Sciatic nerve (tissue), 2 donors: ENCODE measurements at places on chromosomes 12 and 14. TPM values are rescaled to one million over a fixed set of nuclear protein-coding genes. Genes with fewer than 3 reads are reported as not detected.
A peak's percentile ranks its signal among the peaks of the same experiment; 100 is the strongest.

The PZP gene
- 0.80 TPM for total RNA-seq

The HRK gene
- total RNA-seq, result 0.22 TPM

The PROX2 gene
- total RNA-seq, result not detected

The PIK3C2G gene
- not detected for total RNA-seq

The SLC4A8 gene
- 1.2 TPM for total RNA-seq

The AGAP2 gene
- total RNA-seq, result 4.0 TPM

The DGKA gene
- total RNA-seq, result 31.8 TPM

The TAS2R14 gene
- total RNA-seq, result 7.0 TPM

The MYH6 gene
- total RNA-seq, result not detected

The SLC38A1 gene
- 12.7 TPM for total RNA-seq

The PIANP gene
- 2.5 TPM for total RNA-seq

The JPH4 gene
- total RNA-seq, result 0.85 TPM

- no peak for DNase-seq
These were observed 7.2 kb upstream of the RBM19 start for GRCh38 chr12:113973109-113973904.

DNA sequence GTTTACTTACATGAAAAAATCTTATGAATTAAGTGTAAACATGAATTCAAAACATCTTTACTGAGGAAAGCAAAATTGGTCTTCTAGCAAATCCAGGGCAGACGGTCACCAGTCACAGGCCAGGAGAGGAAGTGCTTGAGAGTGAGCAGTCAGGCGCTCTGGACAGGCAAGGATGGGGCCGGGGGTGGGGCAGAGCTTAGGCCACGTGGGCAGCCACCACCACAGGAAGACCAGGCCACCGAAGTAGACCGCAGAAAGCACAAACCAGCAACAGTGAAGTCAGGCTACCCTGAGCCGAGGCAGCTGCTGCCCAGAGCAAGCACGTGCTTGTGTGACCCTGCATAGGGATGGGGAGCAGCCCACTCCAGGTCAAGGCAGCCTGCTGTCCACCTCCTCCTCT lies 33.5 kb downstream of the SLC6A12 start:
- DNase-seq, result no peak

DNA sequence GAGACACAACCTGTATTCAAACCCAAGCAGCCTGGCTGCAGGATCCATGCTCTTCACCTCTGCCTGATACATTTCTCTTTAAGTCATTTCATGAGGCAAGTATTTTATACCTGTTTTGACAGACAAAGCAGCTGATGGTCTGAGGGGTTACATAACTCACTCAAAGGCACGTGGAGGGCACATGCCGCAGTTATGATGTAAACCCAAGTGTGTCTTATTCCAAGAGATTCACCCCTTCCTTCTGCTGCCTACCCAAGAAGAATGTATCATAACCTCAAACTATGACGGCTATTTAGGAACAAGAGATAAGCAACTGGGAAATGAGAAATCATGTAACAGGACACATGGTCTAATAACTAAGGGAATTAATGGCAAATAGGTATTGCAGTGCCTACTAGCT lies 329.8 kb upstream of the TMPO start:
- DNase-seq, result no peak

GRCh38 chr12:97568336-97569180 lies 106.0 kb downstream of the RMST start:
- no peak for DNase-seq

GRCh38 chr12:21819678-21820077 lies 45.2 kb upstream of the KCNJ8 start:
- no peak for DNase-seq

DNA sequence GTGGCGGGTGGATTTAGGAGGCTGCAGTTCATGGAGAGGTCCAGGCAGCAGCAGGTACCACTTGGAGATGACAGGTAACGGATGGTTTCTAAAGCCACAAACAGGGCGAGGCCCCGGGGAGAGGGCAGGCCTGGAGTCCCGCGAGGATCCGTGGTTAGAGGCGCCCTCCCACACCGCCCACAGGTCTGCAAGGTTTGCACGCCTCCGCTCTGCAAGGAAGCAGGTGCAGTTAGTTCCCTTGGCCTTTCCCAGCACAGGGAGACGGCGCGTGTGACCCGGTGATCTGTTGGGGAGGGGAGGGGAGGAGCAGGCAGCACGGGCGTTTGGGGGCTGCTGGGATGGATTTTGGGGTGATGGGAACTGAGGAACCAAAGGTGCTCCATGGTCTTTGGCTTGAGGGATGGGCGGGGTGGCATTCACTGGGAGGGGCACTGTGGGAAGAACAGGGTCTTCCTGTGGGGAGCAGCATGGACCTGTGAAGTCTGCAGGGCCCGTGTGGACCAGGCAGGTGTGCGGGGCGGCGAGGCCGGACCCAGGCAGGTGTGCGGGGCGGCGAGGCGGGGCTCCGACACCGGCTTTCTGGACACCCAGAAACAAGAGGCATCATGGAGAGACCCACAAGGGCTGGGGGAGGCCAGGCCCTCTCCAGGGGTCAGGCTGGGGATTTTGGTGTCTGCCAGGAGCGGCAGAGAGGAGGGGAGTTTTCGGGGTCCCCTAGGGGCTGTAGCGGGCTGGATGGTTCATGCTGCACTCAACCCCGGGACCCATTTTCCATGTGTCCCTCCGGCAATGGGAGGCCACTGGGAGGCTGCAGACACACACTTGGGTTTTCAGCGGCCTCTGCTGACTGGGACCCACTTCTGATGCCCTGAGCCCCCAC lies 29.1 kb downstream of the NOC4L start:
- no peak for DNase-seq

DNA sequence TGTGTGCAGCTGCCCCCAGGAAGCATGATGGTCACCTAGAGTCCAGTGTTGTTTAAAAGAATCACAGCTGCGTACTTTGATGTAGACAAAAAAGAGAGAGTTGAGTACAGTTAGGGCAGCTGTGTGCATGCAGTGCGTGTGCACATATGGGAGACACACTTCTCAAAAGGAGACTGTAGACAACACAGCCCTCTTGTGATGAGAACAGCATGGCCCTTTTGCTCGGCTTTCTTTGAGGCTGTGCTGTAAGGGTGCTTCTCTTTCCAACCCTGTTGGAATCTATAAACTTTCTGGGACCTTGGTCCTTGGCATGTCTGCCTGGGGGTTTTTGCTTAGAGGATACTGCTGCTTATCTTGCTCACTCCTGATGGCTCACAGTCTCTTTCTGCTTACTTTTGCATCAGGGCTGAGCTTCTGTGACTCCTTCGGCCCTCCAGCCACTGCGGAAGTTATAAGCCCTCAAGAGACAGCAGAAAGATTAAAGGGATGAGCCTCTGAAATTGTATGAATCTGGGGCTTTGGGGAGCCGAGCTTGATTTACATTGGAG lies 102.9 kb downstream of the DYRK2 start:
- DNase-seq, result no peak

- DNase-seq, result no peak
These were observed 11.5 kb upstream of the HELB start for GRCh38 chr12:66290716-66291200.

- no peak for DNase-seq
These were observed 12.8 kb upstream of the BEGAIN start for GRCh38 chr14:100599981-100600380.

DNA sequence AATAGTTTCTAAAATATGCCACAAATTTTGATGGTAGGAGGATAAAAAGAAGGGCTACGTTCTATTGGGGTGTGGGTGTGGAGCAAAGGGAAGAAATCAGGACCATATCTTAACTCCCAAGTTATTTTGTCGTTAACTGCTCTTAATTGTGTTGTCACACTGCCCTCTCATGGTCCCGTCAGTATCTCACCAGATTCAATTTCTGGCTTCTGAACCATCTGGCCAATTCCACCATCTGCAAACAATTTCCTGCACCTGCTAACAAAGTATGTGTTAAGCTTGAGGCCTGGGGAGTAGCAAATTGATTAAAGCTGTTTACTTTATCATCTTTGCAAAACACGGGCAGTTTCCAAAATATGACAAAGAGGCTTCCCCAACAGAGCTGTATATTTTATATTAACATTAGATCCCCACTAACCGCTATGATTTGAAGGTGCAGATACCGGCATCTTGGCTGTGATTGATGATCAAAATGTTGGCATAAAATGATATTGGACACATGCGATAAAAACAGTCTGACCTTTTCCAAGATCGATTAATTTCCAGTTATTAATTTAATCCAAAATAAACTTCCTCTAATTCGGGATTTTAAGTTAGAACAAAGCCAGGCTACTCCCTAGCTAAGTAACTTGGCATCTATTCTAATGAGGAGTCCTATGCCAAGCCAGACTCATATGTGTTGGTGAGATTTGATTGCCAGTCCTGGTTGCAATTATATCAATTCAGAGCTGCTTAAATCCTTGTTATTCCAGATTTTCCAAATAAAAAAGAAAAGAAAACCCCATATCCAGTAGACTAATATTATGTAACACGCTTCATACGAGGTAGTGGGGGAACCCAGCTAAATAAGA lies 6.9 kb upstream of the DNM1L start:
- DNase-seq, result no peak

DNA sequence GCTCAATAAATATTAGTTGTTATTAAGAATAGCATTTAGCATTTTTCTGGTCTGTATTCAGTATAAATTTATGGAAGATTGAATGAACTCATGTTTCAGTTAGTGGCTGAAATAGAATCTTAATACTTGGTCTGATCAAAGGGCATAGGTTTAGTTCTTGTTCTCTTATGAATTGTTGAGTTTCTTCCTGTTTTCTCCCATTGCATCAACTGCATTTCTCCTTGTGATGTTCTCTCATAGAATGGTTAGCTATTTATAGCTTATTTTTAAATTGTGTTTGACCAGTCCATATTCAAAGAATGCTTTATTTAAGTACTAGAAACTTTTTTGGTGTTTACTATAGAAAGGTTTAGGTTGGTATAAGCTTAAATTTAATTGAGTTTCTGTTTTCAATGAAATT lies 29.8 kb downstream of the APAF1 start:
- DNase-seq, result no peak

GRCh38 chr12:25241167-25242020 lies 9.3 kb downstream of the KRAS start:
- no peak for DNase-seq

GRCh38 chr14:84671776-84672175 lies 858.2 kb upstream of the FLRT2 start:
- no peak for DNase-seq

- no peak for DNase-seq
These were observed 6.0 kb downstream of the LTB4R start for GRCh38 chr14:24317141-24317928.

GRCh38 chr12:119391673-119392072 lies 57.1 kb downstream of the CCDC60 start:
- no peak for DNase-seq

DNA sequence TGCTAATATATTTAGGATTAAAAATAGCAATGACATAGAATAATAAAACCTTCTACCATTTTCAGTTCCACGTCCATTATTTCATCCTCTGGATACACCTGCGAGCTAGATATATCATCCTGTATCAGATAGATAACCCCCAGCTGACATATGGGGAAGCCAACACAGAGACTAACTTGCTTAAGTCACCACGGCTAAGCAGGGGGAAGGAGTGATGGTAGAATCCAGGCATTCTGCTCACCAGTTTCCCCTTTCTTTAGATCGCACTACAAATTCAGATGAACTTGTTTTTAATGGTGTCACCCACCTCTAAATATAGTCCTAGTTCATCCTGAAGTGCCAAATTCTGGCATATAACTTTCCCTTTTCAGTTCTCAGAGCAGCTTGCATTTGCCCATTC lies 110.1 kb downstream of the TXNDC16 start:
- DNase-seq, result no peak

DNA sequence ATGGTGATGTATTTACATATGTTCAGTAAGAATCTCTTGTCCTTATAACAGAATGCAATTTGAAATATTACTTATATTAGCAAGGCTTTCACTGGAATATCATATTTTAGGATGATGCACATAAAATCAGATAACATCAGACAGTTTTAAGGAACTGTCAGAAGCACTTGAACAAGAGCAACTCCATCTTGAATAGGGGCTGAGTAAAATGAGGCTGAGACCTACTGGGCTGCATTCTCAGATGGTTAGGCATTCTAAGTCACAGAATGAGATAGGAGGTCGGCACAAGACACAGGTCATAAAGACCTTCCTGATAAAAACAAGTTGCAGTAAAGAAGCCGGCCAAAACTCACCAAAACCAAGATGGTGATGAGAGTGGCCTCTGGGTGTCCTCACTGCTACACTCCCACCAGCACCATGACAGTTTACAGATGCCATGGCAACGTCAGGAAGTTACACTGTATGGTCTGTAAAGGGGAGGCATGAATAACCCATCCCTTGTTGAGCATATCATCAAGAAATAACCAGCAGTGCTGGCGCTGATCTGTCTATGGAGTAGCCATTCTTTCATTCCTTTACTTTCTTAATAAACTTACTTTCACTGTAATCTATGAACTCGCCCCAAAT lies 27.6 kb upstream of the ETV6 start:
- DNase-seq, result no peak

DNA sequence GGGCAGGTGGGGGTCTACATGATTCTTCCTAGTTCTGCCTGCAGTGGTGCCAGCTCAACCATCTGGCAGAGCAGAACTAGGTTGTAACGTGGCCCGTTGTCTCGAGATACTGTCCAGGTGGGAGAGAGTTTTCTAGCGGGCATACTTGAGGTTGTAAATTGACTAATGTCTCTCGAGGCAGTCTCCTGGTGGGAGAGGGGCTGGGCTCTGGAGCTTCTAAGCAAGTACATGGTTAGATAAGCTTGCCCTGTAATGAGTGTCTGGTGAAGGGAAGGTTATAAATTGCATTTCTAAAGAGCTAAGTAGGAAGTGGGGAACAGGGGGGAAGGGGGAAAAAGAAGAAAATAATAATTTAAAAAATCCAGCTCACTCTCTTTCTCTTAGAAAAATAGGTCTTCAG lies 18.1 kb downstream of the BDKRB1 start:
- DNase-seq, result no peak

GRCh38 chr12:104953323-104953722 lies 4.8 kb downstream of the SLC41A2 start:
- no peak for DNase-seq

DNA sequence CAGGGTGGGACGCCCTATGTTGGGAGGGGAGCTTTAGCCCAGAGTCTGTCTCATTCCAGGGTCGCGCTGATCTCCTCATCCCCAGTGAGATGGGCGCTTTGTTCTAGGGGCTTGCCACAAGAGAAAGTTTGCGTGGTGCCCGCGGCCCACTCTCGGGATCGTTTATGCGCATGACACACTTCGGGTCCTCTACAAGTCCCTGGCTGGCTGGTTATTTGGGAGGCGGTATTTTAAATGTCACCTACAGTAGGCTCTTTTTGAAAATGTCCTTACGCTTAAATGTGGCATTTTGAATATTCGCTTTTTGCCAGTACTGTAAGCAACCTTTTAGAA lies 541 bp downstream of the GOLT1B start:
- peak; percentile 64 for DNase-seq

GRCh38 chr12:108295641-108296040 lies 43.5 kb downstream of the CMKLR1 start:
- DNase-seq, result no peak

GRCh38 chr12:49763006-49763591 lies 21.7 kb downstream of the TMBIM6 start:
- DNase-seq, result peak; percentile 86
